ENCODE measurements at places on chromosomes 3 and 15.

DNA sequence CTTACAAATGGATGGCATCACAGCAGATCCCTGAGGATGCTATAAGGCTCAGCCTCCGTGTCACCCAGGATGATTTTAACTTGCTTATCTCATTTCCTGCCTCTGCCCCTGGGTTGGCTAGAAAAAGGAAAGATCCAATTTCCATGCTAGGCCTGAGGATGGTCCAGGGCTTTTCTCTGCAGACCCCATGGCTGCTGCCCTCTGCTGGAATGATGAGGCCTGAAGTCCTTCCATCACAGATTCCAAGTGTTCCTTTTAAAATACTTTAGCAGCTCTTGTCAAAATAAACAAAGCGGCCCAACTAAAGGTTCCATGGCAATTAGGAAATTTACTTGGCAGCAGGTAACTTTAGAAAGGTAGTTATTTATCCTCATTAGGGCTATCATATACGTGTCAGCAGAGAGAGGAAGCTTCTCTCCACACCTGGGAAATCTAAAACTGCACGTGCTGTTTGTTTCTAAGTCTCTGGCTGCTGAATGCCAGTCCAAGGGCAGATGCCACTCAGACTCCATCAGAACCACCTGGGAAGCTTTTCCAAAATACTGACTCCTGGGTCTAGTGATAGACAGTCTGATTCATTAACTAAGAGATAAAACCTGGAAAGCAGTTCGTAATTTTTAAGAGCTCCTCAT is 401.9 kb upstream of the IL12A start:
- DNase-seq, result no peak

DNA sequence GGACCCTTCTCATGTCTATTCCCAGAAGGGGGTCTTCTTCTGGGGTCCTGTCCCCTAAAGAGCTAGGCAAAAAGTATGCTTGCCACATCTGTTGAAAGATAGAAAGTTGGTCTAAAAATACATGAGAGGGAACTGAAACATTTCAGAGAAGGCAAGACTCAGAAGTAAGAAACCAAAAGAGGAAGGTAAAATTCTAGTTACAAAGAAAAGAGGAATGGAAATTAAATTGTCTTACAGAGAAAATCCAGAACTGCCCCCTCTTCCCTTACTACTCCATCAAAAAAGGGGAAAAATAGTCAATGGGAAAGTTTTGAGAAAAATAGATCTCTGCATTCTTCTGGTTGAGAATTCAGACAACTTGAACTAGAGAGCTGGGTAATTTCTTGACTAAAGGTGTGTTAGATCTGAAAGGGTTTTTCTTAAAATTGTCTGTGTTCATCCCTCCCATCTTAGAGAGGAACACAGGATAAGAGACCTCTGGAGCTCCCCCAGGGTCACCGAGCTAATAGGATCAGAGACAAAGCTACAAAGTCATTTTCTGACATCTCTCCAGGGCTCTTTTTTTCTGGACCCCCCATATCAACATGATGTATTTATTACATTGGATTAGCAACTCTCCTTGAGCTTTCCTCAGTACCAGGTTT is 32.3 kb upstream of the CCR2 start:
- DNase-seq, result no peak

GRCh38 chr15:89769366-89769765 is 6.8 kb upstream of the MESP2 start:
- no peak for DNase-seq

DNA sequence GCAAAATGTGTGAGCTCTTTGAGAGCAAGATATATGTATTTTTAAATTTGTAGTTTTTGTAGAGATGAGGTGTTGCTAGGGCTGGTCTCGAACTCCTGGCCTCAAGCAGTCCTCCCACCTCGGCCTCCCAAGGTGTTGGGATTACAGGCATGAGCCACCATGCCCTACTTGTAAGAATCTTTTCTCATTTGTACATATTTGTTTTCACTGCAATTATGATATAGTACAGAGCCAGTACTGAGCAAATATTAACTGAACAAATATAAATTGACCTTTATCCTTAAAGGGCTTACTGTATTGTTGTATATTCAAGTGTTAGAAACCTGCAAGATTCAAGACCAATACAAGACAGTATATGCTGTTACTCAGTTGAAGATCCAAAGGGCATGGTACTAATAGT is 53.4 kb downstream of the GTF2E1 start:
- DNase-seq, result no peak

DNA sequence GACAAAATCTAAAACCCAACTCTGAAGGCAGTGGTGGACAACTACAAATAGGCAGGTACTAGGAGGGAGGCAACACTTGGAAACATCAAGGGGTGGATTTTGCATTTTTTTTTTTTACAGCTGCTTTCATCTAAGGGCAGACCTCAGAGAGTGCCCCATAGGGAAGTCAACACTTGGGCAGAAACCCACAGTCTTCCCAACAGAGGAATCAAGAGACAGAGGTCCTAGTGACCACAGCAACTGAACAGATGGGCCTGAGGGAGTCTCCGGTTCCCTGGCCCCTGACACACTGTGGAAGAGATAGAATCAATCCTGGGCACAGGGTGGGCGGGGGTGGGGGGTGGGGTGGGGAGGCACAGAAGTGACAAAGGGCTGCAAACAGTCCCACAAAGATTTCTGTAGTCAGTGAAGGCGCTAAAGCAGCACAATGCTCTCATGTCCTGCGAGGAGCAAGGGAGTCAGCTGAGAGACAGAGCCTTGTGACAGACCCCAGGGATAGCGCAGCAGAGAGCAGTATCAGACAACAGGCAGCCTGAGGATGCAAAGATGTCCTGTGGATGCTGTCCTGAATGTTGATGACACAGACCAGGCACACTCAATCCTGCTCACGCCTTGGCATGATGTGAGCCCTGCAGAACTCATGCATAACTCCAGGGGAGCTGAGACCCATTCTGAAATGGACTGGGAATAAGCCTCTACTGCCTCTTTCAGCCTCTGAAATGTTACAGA is 6.9 kb upstream of the RFTN1 start:
- no peak for DNase-seq
